ENCODE measurements at places on chromosomes 4 and X.

- DNase-seq, result no peak
Observed at GRCh38 chr4:148634476-148634875, 192.3 kb upstream of the NR3C2 start.

GRCh38 chr4:86279293-86279960 lies 80.4 kb downstream of the MAPK10 start:
- DNase-seq, result no peak

GRCh38 chr4:110160618-110161017 lies 37.8 kb downstream of the ELOVL6 start:
- DNase-seq, result no peak

GRCh38 chrX:31268359-31268758 lies 196.5 kb upstream of the FTHL17 start:
- DNase-seq, result no peak

- DNase-seq, result no peak
Observed at GRCh38 chr4:119139822-119140252, 4.2 kb downstream of the MYOZ2 start.

- no peak for DNase-seq
Observed at GRCh38 chr4:4627111-4627510, 85.3 kb upstream of the STX18 start.

DNA sequence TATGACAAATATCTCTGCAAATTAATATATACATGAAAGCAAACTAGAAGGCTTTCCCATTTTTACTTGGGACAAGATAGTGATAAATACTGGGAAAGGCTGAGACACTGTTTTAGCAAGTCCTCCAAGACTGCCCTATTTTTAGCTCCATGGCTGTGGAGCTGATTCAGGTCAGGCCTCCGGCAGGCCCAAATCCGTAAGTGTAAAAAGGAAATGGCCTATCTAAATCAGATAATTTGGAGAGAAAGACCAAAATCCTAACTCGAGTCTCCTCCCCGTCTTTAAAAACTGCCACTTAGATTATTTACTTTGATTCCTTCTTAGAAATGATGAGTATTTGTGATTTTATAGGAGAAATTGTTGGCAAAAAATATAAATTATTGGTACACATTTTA lies 2.9 kb downstream of the OTUD4 start:
- DNase-seq, result no peak

GRCh38 chr4:117577686-117578311 lies 456.5 kb upstream of the NDST3 start:
- no peak for DNase-seq

All from NCI-H187 treated with DMSO at 0.1 percent for 48 hours (cell line).